SK-MEL-5 (cell line): ENCODE measurements at places on chromosomes 2 and 18.

DNA sequence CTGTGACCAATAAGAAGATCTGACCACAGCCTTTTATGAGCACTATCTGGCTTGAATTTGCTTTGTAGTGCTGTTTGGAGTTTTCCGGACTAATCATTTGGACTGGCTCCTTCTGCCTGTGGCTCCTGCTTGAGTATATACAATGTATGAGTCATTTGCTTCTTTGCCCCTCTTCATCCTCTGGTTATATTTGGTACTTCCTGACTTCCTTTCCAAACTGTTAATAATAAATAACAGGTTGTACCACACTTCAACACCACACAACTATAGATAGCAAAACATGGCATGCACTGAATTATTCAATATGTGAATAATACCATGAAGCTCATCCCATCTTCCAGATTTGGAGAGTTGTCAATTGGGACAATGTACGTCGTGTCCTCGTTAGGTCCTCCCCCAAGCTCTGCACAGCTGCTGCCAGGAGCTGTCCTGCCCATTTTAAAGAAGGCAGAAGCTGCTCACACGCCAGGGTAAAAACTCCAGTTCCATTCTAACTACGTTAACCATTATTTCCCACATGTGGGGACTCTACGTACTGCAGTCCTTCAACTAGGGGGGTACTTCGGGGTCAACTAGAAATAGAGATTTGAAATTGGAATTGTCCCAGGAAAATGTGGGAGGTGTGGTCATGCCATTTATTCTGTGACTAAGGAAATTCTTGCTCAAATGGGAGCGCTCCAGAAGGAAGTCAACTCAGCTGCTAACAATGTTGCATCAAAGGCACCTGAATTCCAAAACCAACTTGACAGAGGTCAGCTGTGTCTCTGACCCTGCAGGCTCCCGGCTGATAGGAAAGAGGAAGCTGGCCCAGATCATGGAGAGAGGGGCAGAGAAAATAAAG lies 38.1 kb downstream of the ST8SIA5 start:
- DNase-seq: no peak

- DNase-seq: peak; percentile 88
Measured at GRCh38 chr2:201182650-201183364, at the start of gene CASP10. CASP10 (plus strand) TSS chr2:201183141; CDS start chr2:201185778, 2,637 bp downstream.

- peak; percentile 94 for DNase-seq
Measured at GRCh38 chr2:37231241-37232130, at the start of the genes CEBPZ and NDUFAF7. CEBPZ (minus strand) TSS chr2:37231596; CDS start chr2:37231567, 29 bp downstream. NDUFAF7 (plus strand) TSS chr2:37231658; CDS start chr2:37231706, 48 bp downstream.

DNA sequence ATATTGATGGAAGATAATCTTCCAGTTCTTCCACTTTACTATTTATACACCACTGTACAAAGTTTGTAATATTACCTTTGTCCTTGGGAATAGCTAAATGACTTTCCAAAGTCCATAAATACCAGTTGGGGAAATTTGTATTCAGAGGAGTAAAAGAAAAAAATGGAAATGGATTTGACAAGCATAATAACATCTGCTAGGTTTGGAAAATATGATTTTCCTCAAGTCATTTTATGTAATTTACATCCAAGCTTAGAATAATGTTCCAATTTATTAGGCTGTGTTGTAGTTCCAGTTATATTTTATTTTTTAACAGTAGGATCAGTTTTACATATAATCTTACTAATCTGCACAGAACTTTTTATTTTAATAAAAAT lies 563.0 kb upstream of the PKDCC start:
- DNase-seq: no peak

- DNase-seq: peak; percentile 65
Measured at GRCh38 chr2:104412384-104412783, 441.5 kb upstream of the POU3F3 start.

- DNase-seq: no peak
Measured at GRCh38 chr2:127763776-127764175, 47.2 kb downstream of the WDR33 start.
